ENCODE measurements at places on chromosomes 3 and 15.

- no peak for DNase-seq
Measured at GRCh38 chr3:176469694-176470205, 727.5 kb downstream of the TBL1XR1 start.

DNA sequence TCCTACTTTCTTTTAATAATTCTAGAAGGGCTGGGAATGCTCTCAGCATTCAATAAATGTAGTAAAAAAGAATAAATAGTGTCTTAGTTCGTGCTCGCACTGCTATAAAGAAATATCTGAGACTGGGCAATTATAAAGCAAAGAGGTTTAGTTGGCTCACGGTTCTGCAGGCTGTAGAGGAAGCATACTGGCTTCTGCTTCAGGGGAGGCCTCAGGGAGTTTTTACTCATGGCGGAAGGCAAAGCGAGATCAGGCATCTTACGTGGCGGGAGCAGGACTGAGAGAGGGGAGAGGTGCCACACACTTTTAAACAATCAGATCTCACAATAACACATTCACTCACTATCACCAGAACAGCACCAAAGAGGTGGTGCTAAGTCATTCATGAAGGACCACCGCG is 103.0 kb upstream of the UBE2E2 start:
- no peak for DNase-seq

GRCh38 chr15:44711743-44712345 is 527 bp downstream of the B2M start:
- no peak for DNase-seq

DNA sequence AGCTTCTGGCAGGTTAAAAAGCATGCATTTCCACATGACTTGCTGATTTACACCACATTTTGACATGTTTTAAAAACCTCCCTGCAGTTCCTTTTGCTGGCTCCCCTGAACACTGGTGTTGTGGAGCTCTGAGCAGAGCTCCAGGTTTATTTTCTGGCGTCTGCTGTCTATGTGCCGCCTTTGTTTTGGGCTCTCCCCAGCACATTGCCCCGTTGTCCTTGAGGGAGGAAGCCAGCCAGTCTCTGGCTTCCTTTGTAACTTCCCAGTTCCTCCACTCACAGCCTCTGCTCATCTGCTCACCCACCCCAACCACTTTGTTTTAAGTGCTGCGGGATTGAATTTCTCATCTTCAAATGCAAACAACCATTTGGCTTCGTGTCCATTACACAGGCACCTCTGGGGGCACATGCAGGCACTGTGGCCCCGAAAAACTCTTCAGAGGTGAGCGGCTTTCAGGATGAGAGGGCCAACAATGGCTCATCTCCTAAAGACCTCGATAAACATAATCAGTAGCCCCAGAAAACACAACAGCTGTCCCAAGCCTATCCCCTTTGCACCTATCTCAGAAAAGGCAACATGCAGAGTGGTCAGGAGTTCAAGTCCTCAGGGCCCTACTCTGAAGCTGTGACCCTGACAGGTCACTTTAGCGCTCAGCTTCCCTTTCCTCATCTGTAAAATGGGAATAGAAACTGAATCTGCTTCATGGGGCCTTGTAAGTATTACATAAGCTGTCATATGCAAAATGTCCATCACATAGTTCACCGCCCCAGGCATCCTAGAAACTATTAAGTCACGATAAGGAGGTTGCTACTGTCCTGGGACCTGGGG is 1.3 kb upstream of the MEF2A start:
- no peak for DNase-seq

GRCh38 chr15:80159301-80159700 is 6.5 kb downstream of the FAH start:
- no peak for DNase-seq

DNA sequence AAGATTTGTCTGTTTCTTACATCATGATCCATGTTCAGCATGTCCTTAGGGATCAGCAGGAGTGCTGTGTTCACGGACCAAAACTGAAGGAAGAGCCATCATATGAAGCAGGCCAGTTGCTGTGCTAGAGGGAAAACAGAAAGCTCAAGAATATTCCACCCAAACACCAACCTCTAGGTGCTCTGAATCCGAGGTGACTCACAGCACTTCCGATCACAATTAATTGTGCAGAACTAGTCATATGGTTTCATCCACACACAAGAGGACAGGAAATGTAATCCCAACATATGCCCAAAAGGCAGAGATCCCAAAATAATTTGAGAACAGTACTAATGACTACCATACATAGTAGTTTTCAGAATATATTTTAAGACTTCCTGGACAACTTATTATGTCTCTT is 257.9 kb upstream of the KCNH8 start:
- no peak for DNase-seq

GRCh38 chr3:163916596-163917560 is 1161.4 kb downstream of the SI start:
- no peak for DNase-seq

DNA sequence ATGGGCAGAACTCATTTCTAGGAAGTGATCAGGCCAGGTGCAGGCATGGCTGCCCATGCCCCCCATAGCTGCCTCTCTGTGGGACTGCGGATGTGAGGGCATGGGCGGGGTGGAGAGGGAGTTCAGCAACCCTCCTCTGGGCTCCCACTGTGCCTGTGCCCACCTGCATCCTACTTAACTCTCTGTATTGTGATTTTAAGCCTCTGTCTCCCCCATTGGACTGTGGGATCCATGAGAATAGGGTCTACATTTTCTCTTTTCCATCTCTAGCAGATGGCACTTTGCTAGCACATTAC is 194.3 kb downstream of the CHST2 start:
- no peak for DNase-seq

DNA sequence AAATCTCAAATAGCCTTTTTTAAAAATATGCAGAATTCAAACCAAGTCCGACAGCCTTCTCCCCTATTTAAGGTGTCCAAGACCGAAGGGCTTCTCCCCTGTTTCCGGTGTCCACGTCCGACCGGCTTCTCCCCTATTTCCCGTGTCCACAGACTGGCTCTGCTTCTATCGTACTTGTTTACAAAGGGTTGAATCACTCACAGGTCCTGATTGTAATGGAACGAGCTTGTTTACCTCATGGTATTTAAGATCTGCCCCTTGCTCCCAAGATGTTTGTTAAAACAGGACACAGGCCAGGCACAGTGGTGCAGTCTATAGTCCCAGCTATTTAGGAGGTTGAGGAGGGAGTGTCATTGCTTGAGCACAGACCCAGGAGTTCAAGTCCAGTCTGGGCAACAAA is 90.4 kb upstream of the ROBO2 start:
- DNase-seq, result no peak

DNA sequence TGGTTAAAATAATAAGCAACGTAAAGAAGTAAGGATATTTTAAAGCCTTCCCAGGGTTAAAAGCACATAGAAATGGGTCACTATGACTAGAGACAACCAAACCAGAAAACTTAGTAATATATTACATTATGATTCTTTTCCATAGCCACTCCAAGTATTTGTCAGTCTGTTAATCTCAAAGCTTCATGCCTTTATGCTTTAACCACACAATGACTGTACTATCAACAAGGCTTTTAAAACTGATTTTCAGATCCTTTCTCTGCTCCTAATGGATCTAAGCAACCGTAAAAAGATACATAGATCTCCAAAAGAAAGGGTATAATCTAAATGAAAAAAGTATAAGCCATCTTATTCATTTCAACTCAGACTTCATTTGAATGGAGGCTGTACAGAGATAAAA is 14.4 kb downstream of the SECISBP2L start:
- no peak for DNase-seq

GRCh38 chr3:38154033-38154494 is 11.3 kb upstream of the OXSR1 start:
- DNase-seq, result no peak

- DNase-seq, result no peak
Measured at GRCh38 chr15:66069751-66070150, 183.8 kb downstream of the MEGF11 start.

DNA sequence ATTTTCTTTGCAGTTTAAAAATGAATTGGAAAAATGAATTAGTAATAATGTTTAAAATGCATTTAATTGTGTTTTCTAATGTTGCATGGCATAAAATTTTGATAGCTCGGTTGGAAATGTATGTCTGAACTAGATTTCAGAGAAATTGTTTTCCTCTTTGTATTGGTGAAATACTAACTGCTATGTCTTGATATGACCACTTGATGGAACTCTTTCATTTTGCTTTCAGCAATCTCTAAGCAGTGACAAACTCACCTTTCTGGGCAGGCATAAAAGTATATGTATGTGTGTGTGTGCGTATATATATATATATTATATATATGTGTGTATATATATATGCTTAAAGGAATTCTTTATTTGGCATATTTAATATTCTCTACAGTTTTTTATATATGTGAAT is 239.3 kb upstream of the ZNF717 start:
- DNase-seq, result no peak

DNA sequence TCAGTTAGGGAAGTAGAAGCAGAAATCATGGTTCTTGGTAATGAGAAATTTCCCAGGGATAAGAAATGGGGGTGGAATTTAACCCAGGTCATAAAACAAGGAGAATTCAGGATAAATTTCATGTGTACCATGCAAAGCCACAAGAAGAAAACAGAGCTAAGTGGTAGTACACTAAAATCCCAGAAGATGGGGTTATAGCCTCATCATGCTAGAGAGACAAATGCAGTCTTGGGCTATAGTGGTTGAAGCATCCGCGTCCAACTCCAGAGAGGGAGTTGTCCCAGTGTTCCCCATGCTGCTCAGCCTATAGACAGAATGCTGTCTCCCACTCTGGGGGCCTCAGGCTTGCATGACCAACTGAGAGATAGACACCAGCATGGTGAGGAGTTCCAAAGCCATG is 36.2 kb upstream of the CLRN1 start:
- DNase-seq, result no peak

DNA sequence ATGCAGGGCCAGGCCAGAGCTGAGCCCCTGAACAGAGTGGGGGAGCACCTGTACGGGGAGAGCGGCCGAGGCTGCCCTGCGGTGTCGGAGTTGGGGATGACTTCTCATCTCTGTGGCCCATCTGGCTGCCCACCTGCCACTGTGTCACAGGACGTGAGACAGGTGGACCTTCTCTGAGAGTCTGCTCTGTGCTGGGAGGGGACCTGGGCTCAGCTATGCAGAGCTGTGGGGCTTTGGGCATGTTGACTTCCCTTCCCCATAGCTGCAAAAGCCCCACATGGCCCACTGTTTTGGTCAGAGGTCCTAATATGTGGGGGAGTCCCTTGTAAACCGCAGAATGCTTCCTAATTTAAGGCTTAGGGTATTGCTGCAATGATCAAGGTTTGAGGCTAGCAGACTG is 68.0 kb upstream of the TRPM1 start:
- DNase-seq, result no peak

DNA sequence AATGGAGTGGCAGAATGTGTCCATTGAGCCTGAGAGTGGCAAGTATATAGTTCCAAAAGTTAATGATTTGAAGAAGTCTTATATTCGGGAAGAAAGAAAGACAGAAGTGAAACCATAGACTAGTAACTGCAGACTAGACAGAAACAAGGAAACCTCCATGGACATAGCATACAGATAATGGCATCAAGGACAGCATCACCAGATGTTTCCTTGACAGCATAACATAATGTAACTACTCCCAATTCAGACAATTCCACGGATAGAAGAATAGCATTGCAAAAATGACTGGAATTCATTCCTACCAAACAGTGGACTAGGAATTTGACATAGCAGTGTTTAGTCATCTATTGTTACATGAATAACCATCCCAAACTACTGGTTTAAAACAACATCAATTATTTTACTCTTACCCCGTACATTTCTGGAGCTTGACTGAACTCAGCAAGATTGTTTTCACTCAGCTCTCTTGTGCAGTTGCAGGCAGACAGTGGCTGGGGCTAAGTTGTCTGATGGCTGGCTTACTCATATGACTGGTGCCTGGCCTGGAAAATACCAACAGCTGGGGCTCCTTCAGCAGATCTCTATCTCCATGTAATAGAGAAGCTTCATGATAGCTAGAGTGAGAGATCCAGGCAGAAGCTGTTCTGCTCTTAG is 109.7 kb upstream of the GADL1 start:
- DNase-seq, result no peak
